ENCODE measurements at places on chromosomes 11 and 22.

DNA sequence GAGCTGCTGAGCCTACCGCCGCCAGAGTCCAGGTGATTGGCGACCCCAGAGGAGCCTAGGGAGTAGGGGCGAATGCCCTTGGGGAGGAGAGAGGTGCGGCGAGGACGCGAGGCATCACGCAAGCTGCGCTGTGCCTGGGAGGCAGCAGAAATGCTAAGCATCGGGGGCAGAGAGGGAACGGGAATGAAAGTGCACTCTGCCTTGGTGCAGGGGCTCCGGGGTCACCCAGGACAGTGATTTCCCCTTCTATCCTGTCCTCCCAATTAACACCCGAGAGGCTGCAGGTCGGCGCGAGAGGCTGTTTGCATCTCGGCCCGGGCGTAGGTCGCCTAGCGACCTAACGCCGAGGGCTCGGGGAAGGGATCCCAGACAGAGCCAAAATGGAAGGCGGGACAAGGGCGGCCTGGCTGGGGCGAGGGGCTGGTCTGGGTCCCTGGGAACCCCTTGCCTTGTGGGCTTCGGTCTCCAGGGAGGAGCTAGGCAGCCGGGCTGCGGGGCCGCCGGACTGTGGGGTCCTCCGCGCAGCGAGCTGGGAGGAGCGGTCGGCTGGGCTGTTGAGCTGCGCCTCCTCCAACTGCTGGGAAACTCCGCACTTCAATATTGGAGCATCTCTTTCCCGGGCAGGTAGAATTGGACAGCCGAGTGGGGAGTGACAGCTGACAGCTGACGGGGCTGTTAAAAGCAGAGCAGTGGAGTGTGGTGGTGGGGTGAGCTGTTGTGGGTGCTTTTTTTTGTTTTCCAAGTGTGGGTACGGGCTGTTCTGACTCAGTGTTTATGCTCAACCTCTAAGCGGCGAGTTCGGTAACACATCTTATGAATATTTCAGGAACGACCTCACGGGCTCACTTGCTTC is 657 bp downstream of the ELMOD1 start:
- peak; percentile 36 for DNase-seq

DNA sequence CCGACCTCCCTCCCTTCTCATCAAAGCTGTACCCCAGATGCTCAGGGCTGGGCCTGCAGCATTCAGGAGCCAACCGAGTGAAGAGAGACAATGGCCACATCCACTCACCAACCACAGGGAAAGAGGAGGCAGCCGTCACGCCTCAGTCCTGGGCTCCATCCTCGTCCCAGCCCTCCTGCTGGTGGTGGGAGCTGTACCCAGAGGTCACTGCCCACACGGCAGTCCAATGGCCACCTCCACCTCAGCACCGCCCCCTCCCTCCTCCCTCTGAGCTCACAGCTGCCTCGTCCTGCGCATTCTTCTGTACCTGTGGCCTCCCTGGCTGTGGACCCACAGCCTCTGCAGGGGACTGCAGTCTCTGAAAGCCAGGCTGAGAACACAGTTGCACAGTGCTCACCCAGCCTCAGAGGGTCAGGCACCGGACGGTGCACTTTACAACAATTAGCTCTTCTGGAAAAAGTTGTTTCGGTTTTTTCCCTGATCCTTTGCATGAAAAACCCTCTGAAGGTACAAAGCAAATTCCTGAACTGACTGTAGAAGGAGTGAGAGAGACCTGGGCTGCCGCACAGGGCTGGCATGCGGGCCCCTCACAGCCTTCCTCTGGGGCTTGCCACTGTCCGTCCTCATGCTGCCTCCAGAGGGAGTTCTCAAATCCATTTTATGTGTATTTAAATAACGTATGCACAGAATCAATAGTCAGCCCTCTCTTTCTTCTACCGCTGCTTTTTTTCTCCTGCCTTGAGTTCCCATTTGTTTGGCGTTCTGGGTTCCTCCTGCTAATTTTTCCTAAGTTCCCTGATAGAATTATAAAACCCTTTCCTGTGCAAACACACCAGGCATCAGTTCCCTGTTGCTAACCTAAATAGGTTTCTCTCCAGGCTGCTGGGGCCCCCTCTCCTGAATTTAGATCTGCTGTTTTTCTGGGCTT is 52.7 kb downstream of the PHF21B start:
- DNase-seq: no peak

GRCh38 chr11:64989416-64989815 is 7.4 kb downstream of the BATF2 start:
- no peak for DNase-seq

DNA sequence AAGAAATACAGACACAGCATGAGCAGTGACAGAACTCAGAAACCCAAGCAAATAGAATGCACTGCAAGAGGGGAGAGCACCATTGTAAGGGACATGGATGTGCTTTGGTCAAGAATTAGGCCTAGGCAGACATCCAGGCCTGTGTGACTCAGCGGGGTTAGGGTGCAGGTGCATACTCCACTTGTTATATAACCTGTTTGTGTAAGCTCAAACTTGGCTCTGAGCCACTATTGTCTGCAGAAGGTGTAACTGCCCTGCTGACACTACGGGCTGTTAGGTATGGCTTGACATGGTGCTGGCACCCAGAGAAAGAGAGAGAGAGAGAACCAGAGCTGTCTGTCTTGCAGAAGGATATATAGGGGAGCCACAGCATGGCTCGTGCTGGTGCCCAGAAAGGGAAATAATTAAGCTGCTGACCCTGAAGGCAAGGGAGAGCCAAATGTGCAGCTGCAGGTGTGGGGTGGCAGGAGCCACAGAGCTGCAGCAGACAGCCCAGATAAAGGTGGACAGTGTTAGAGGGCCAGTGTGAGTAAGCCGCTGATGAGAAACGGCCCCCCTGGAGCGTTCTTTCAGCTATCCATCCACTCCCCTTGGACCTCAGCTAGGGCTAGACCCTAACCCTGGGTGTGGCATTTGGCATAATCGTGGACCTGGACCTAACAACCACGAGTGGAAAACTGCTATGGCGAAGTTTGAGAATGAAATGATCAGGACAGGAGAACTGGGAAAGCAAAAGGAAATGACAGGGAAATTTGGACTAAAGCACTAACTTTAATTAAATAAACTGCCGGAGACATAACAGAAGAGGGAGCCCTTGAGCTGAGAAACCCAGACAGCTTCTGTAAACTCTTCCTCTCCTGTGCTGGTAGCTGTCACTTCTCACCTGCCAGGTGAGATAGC is 253.0 kb upstream of the CCDC179 start:
- no peak for DNase-seq

DNA sequence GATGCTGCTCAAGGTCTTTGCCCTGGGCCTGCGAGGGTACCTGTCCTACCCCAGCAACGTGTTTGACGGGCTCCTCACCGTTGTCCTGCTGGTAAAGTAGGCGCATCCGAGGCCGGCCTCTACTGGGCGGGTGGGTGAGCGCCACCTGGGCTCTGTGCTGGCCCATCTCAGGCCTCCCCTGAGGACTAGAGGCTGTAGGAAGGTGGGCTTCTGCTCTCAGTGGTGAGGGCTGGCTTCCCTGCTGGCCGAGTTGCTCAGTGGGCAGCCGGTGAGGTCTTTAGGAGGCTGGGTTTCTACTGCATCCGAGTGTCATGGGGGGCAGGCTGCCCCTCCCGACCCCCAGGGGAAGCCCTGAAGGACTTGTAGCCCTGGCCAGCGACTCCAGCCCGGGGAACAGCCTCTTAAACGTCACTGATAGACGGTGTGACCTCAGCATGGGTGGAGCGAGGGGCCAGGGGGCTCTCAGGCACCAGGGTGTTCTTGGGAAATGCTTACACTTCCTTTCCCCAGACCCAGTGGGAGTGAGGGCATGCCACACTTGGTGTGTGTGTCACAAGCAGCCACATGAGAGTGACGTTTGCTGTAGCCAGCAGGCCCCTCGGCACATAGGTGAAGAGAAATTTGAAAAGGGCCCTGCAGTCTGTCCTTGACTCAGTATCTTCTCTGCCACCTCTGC is 30.3 kb downstream of the TPCN2 start:
- no peak for DNase-seq

GRCh38 chr11:15849257-15849656 is 507.1 kb downstream of the SOX6 start:
- no peak for DNase-seq

DNA sequence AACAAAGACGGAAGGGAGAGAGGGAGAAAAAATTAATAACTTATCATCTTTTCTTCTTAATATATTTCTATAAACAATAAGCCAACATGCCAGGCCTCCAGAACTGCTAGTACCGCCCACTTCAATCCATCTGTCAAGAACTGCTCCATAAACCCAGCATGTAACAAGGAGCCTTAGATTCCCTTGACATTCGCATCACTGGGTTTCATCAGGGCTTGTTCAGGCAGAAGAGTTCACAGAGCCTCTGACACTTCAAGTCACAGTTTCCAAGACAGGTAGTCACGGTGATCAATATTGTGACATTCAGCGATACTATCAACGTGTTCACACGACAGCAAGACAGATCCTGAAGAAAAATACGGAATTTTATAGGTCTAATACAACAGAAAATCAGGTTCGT is 61.7 kb downstream of the LARGE2 start:
- no peak for DNase-seq

- DNase-seq: no peak
Observed at GRCh38 chr11:115778928-115779650, 274.9 kb upstream of the CADM1 start.

DNA sequence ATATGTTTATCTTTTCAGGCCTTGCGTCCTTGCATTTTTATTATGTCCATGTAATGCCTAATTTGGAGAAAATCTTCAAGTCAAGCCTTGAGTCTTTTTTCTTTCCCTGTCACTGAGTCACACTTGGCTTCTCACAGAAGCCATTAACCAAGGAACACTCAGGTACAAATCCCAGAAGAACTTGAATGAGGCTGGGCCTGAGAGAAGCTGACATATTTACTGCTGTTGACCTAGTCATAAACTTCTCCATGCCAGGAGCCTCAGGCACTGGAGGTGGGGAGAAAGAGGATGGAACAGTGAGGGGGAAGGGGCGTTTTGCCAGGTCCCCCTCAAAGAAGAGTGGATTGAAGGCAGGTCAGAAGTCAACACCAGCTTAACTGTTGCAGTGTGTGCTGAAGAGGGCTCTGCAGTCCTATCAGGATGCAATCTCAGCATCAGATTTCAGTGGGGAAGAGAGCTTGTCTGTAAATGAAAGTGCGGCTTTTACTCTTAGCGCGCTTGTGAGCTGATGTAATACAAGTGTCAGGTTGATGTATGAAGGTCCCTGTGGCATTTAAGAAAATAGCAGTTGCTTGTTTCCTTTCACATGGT is 526.0 kb downstream of the ETS1 start:
- DNase-seq: no peak

DNA sequence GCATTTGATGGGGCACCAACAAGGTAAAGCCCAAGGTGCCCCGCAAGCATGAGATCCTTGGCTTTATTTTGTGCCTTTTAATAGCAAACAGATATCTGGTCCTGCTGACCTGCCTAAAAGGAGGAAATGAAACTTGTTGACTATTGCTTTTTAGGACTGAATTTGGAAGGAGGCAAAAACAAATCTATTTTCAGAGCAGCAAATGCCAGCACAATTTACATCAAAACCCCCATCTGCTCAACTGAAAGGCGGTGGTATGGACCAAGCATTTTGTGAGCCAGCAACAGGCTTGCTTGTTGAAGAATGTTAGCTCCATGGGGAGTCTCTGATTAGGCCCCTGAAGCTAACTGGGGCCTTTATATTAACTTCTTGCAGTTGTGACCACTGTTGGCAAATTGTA is 192.6 kb upstream of the E2F8 start:
- DNase-seq: no peak

DNA sequence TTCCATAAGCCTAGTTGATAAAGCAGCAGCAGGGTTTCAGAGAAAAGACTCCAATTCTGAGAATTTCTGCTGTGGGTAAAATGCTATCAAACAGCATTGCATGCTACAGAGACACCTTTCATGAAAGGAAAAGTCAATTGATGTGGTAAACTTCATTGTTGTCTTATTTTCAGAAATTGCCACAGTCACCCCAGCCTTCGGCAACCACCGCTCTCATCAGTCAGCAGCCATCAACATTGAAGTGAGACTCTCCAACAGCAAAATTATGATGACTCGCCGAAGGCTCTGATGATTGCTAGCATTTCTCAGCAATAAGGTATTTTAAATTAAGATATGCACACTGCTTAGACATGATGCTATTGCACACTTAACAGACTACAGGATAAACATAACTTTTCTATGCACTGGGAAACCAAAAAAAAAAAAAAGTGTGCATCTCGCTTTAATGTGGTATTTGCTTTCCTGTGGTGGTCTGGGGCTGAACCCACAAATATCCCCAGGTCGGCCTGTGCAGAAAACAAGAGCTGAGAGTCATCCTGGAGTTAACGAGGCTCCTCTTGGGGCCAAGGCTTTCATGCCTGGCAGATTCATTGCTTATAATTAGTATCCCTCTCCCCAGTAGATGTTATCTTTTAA is 192.1 kb downstream of the CTTN start:
- DNase-seq: no peak

DNA sequence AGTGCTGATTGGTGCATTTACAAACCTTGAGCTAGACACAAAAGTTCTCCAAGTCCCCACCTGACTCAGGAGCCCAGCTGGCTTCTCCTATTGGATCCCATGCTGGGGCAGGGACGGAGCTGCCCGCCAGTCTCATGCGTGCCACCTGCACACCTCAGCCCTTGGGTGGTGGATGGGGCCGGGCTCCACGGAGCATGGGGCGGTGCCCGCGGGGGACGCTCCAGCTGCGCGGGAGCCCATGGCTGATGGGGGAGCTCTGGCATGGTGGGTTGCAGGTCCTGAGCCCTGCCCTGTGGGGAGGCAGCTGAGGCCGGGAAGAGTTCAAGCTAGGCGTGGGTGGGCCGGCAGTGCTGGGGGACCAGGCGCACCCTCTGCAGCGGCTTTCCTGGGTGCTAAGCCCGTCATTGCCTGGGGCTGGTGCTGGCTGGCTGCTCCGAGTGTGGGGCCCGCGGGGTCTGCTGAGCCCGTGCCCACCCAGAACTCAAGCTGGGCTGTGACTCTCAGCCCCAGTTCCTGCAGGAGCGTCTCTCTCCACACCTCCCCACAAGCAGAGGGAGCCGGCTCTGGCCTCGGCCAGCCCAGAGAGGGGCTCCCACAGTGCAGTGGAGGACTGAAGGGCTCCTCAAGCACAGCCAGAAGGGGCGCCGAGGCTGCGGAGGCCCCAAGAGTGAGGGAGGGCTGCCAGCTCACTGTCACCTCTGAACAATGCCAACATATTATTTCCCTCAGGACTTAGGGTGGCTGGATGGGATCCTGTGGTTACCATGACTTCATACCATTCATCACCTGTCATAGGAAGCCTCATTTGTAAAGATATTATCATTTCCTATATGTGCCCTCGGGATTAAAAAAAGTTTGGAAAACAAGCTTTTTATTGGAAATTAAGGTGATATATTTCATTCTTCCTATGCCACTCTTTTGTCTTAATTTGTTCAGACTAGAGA is 688.7 kb downstream of the ETS1 start:
- DNase-seq: no peak

DNA sequence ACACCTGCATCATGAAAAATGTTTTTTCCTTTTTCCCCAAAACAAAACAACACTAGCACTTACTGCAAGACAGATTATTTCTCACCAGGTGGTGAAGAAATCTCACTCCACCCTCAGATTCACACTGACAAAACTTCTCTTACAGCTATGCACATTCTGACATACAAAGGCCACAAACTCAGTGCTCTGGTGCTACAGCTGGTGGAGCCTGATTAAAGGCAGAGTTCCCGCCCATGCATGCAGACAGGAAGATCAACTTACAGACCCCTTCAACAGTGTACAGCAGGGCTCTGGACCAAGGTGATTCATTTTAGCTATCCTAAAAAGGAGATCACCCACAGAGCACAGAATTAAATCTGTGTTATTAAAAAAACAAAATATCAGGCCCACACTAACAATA is 112.6 kb downstream of the CADM1 start:
- no peak for DNase-seq

- DNase-seq: no peak
Observed at GRCh38 chr11:122998727-122999366, 17.2 kb upstream of the BSX start.

All from activated CD4-positive, alpha-beta T cell treated with anti-CD3 and anti-CD28 coated beads, Interleukin-2, amount 50 U/mL, for 48 hours (primary cell).